Psoas muscle (tissue), 8 donors: ENCODE measurements at places on chromosomes 5 and 9. TPM values are rescaled to one million over a fixed set of nuclear protein-coding genes. Genes with fewer than 3 reads are reported as not detected.

PCDHGA7 gene
- polyA plus RNA-seq, result 0.35 TPM

CER1 gene
- not detected for polyA plus RNA-seq

GRCh38 chr9:70511858-70512257, 97.4 kb upstream of the KLF9 start:
- no peak for DNase-seq

PCDH12 gene
- polyA plus RNA-seq, result 1.4 TPM

DNA sequence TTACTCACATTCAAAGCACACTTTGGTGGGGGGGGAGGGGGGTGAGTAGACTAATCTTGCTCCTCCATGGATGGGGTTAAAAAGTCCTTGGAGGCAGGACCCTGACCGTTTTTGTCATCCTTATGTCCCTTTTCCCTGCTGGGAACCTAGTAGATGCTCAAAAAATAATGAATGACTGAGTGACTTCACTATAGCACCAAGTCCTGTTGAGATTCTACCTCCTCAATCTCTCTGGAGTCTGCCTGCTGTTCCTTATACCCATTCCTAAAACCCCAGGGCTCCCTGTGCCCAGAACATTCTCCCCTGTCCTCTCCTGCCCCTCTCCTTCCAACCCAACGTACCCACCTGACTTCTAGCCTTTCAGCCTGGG, 2.3 kb upstream of the CSF2 start:
- no peak for DNase-seq

HEMGN gene
- not detected for polyA plus RNA-seq

- peak; percentile 35 for DNase-seq
These were observed at the start of gene IFNA2 for GRCh38 chr9:21385131-21385670. Gene IFNA2, minus strand, starts transcription at chr9:21385398. Its CDS starts 69 bp downstream, at chr9:21385329.
